T-helper 9 cell (primary cell): ENCODE measurements at places on chromosomes 12 and 14.

DNA sequence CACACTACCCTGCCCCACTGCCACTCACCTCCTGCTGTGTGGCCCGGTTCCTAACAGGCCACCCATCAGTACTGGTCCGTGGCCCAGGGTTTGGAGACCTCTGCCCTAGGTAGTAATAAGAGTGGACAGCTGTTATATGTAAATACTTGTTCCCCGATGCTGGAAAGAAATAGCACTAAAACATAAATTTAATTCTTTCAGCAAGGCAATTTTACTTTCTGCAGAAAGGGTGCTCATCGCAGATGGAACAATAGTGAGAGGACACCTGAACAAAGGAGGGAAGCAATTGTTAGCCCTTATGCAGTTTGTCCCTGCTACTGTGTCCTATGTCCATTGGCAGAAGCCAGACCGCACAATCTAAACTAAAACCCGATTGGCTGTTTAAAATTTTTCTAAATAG, 5.9 kb upstream of the CYP46A1 start:
- no peak for DNase-seq

- no peak for DNase-seq
Observed at GRCh38 chr12:72270961-72271360, 1.2 kb upstream of the TRHDE start.

- no peak for DNase-seq
Observed at GRCh38 chr12:81809113-81809777, 50.1 kb upstream of the PPFIA2 start.

DNA sequence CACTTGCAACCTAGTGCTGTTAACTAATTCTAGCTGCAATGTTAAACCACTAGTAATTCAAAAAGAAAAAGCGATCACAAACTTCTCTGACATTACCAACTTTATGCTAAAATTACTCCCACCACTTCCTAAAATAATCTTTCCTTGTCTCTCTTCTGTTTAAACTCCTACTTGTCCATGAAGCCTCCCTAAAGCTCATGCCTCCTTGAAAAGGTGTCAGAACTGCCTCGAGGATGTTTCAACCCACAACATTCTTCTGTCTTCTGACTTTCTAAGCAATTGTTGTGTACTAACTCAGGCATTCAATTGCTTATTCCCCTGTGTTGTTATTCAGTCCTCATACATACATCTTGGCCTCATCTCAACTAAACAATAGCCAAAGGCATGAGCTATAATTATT, 5.9 kb downstream of the GNPTAB start:
- DNase-seq: no peak

DNA sequence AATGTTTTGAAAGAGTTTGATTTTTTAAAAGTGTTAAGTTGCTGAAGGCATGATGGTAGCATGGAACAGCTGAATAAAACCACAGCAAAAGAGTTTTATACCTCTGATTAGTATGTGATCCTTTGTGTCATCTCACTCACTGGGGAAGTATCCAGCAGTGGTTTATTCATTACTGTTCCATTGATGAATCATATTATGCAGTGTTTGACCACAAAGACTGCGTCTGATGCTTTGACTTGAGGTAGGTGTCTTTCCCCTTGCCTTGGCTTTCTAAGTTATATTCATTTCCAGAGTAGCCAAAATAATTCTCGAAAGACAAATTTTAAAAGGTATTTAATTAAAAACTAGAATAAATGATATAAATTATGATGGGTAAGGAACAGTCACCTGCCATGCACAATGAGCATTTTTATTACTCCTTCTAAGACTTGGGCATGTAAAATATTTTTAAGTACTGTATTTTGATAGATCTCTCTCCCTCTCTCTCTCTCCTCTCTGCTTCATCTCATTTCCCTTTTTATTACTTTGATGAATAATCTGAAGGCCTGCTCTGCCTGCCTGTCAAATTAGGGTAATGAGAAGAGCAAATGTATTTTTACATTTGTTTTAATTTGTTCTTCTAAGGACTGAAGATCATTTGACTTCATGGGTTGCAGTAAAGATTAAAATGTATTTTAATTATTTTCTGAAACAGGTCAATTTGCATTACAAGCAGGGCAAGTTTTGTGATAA, 164.9 kb downstream of the NAV3 start:
- no peak for DNase-seq

GRCh38 chr12:41904041-41904440, 240.6 kb downstream of the GXYLT1 start:
- DNase-seq: no peak

DNA sequence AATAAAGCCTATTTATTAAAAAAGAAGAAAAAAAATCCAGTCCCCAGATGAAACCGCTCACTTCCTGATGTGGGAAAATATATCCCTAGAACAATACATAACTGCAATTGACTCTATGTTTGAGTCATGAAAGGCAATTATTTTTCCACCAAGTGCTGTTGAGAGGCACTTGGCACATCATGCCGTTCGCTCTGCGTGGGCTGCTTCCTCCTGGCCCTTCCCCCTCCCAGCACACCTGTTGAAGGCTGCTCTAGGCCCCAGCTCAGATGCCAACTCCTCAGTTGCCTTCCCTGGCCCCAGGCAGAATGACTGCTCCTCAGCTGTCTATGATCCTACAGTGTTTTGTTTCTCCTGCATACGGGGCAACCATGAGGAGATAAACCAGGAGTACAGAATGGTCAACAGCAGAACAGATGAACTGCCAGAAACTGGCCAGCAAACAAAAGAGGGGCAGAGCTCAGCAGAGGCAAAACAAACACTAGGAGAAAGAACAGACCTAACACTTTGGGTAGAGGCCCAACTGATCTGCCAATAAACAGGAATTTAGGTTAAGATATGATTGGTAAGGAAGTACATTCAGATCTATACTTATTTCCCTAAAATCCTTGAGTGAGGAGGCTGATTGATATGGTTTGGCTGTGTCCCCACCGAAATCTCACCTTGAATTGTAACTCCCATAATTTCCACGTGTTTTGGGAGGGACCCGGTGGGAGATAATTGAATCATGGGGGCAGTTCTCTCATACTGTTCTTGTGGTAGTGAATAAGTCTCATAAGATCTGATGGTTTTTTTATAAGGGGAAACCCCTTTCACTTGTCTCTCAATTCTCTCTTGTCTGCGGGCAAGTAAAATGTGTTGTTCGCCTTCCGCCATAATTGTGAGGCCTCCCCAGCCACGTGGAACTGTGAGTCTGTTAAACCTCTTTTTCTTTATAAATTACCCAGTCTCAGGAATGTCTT, 58.6 kb downstream of the SLC38A1 start:
- DNase-seq: peak; percentile 33

DNA sequence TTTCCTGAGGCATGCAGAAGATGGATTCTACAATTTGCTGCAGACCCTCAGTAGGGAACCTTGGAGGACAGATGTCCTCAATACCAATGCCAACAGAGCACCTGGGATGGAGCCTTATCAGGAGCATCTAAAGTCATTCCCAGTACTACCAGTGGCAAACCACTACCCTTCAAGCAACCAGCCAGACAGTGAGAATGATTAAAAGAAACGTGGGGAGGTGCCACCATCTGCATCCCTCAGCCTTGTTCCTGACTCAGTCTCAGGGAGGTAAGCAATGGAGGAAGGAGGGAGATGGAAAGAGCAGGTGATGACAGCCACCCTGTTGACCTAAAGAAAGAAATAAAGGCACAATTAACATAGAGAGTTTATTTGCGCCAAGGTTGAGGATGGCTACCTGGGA, 175.2 kb upstream of the GRIN2B start:
- no peak for DNase-seq

- no peak for DNase-seq
Observed at GRCh38 chr12:81617915-81618314, 141.2 kb downstream of the PPFIA2 start.

- no peak for DNase-seq
Observed at GRCh38 chr14:76870166-76870565, 44.0 kb downstream of the LRRC74A start.

- no peak for DNase-seq
Observed at GRCh38 chr12:50203691-50204090, 36.5 kb upstream of the CERS5 start.

GRCh38 chr12:113227686-113228391, 6.6 kb downstream of the TPCN1 start:
- no peak for DNase-seq

GRCh38 chr14:39247256-39247655, 13.5 kb downstream of the MIA2 start:
- DNase-seq: no peak

- DNase-seq: no peak
Observed at GRCh38 chr14:38309522-38310277, 53.8 kb upstream of the CLEC14A start.

GRCh38 chr14:95346820-95347219, 27.1 kb upstream of the CLMN start:
- DNase-seq: no peak

DNA sequence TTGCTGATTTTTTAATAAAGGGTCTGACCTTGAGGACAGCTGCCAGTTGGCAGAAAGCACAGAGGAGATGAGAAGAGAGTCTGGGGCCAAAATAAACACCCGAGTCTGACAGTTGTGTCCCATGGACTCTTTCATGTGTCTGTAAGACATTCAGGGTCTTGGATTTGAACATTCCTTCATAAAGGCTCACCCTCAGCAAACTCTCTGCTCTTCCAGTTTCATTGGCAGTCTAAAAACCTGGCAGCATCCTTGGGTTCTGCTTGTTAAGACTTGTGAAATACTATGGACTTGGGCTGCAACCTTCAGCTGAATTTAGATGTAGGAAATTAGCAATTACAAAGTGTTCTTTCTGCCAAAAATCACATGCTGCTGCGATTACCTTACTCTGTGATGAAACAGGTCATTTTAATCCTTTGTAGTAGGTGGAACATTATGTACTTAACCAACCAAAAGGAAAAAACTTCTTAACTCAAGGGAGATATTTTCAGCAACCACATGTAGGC, 32.0 kb upstream of the LMNTD1 start:
- DNase-seq: no peak

- DNase-seq: no peak
Observed at GRCh38 chr14:24612196-24612595, 2.7 kb upstream of the GZMH start.

DNA sequence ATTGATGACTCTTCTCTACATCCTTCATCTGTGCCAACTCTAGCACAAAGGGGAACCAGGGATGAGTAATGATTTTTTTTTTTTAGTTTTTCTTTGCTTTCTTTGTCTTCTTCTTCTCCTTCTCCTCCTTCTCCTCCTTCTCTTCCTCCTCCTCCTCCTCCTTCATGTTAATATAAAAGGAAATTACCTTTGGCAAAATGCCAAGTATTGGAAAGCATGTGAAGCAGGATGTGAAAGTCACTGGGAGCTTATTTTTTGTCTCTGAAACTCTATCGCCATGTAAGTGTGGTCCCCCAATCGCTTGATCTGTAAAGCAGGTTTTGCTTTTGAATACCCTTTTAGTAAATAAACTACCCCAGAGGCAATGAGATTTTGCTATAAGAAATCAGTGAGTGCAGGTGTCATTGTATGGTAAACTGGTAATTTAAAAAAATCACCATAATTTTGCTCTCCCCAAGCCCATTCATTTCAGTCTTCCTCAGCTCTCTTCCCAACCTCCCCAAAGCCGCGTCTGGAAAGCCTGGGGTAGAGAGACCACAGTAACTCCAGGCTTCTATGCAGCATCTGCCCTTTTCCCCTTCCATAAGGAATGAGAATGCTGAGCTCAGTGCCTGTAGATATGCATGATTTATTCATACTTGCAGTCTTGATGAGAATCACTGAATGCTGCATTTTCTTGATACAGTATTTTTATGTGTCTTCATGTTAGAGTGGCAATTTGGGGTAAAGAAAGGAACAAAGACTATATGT, 388.7 kb downstream of the TMEM117 start:
- no peak for DNase-seq

GRCh38 chr14:100522616-100523099, 64.6 kb downstream of the BEGAIN start:
- no peak for DNase-seq

DNA sequence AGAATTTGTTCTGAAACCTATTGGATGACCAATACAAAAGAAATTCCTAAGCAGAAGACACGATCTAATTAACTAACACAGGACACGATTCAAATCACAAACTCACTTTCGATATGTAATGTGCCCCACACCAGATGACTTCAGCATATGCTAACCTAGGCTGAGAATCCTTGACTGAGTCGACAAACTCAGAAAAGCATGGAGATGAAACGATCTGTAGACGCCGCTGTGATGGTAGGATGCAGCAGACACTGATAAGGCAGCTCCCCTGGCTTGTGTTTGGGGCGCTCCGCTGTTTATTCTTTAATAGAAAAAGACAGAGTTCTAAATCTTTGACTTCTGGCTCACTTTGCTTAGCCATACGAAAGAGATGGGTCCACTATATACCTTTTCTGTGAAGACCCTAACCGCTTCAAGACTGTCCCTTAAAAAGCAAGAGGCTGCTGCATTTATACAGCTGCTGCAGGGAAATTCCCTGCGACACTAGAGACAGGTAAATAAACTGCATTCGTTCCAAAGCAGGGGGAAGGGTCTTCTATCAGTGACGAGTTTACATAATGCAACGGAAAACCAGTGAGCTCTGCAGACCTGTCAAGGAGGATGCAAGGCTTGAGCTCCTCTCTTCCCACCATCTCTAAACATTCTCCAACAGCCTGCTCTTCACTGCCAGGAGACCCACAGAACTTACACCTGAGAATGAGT, 929 bp downstream of the CHD8 start:
- no peak for DNase-seq

- DNase-seq: no peak
Observed at GRCh38 chr12:2732290-2732689, 62.5 kb upstream of the FKBP4 start.

DNA sequence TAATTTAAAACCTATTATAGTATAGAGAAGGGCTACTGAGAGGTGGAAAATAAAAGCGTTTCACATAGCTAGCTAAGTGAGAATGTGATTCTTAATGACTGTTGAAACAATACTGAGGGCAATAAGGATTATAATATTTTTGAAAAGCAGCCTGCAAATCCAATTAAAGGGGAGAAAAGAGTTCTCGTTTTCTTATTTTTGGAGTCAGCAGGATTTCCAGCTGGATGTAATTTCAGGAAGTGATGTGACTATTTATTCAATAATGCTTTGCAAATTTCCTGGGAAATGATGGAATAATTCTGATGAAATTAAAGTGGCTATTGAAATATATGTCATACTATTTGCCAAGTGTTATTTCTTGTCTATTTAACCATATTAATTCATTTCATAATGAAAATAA, 279.1 kb downstream of the AEBP2 start:
- DNase-seq: no peak

GRCh38 chr14:36647417-36647823, 14.2 kb upstream of the PAX9 start:
- DNase-seq: no peak

DNA sequence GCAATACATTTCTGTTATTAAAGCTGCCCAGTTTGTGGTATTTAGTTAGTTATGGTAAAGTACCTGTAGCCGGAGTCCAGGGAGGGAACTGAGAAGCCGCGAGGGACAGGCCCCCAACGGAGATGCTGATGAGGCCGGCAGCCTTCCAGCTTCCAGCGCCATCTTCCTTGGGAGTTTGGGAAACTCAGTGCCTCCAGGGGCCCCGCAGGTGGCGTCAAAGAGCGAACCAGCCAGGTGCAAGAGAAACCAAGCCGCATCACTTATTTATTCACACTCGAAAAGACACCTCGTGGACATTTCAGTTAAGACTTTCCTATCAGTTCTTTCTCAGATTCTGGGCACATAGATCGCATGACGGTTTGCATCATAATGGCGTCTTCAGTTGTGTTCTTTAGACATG, 216.6 kb downstream of the GLT1D1 start:
- DNase-seq: no peak

GRCh38 chr12:88810806-88811205, 230.5 kb upstream of the KITLG start:
- DNase-seq: no peak

- no peak for DNase-seq
Observed at GRCh38 chr12:57887631-57888408, 41.3 kb upstream of the CTDSP2 start.
